ENCODE measurements at places on chromosomes 13 and 19.

DNA sequence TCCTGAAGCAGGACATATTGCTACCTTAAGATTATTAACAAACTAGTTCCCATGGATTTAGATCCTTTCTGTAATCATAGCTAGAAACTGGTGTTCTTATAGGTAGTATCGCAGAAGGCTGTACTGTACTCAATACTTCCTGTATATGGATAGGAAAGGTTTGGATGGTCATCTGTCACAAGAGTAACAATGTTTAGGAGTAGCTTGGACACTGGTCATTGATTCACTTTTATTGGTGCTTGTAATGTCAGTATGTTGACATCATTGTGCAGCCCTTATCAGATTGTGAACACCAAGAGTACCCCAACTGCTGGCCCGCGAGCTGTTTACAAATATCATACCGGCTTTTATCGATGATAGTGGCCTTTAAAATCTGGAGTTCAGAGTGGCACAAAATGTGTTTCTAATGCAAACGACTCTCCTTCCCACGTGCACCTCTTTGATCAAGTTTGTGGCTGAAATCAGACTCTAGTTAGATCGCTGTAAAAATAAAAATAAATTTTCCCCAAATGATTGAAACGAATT, 605 bp upstream of the CDK8 start:
- DNase-seq = no peak

DNA sequence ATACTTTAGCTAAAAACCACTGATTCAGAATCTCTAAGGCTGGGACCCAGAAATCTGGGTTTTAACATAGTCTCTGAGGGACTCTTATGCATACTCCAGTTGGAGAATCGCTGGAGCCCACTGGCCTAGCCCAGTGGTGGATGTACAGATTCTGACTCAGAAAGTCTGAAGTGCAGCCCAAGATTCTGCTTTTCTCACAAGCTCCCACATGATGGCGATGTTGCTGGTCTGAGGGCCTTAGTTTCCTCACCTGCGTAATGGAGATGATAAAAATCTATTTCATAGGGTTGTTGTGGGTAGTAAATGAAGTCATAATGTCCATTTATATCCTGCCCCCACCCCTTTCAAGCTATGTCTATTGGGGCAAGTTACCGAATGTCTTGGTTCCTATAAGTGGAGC, 7.7 kb upstream of the CDADC1 start:
- peak; percentile 52 for DNase-seq

DNA sequence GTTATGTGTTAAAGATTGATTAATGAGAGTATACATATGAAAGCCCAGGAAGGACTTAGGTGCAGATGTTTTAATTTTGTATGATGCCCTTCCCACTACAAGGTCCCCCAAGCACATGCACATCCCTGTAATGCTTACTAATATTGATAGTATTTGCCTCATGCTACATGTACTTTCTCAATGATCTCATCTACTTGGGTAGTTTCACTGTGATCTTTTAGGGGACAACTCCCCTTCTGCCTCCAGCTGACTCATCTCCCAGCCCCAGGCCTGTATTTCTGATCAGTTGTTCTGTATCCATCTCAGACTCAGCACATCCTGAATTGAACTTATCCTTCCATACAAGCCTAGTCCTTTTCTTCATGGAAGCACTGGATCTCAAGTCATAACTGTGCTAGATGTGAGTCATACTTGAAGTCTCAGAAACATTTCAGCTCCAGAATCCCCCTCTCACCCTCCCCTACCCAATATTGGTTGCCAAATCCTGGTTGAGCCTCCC, 49.4 kb upstream of the INTS6 start:
- DNase-seq = no peak

GRCh38 chr13:111347438-111347837, 27.0 kb downstream of the TEX29 start:
- DNase-seq = no peak

- no peak for DNase-seq
These were observed 129.7 kb downstream of the KDM4B start for GRCh38 chr19:5098646-5099045.

DNA sequence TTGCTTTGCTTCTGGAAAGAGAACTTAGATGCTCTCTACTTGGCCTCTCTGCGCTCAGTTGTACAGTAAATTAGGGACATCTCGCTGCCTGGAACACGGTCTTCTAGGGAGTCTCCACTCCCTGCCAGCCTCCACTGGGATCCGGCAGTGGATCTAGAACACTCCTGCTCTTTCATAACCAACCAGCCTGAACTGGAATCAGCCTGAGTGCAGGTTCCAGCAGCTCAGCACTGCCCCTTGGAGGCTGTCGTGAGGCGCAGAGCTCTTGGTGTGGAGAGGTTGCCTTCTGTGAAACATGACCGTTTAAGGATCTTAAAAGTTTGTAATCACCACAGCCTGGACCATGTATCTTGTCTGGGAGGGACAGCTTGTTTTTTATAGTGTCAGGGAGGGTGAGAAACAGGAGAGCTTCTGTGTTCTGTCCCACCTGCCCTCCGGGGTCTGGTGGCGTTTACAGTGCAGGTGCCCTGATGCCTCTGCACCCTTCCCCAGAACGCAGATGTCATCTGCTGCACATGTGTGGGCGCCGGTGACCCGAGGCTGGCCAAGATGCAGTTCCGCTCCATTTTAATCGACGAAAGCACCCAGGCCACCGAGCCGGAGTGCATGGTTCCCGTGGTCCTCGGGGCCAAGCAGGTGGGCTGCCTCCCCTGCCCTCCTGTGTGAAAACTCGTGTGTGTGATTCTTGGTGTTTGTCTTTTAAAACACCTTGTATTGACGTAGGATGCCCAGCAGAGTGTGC, 24.8 kb downstream of the UPF1 start:
- peak; percentile 30 for DNase-seq

DNA sequence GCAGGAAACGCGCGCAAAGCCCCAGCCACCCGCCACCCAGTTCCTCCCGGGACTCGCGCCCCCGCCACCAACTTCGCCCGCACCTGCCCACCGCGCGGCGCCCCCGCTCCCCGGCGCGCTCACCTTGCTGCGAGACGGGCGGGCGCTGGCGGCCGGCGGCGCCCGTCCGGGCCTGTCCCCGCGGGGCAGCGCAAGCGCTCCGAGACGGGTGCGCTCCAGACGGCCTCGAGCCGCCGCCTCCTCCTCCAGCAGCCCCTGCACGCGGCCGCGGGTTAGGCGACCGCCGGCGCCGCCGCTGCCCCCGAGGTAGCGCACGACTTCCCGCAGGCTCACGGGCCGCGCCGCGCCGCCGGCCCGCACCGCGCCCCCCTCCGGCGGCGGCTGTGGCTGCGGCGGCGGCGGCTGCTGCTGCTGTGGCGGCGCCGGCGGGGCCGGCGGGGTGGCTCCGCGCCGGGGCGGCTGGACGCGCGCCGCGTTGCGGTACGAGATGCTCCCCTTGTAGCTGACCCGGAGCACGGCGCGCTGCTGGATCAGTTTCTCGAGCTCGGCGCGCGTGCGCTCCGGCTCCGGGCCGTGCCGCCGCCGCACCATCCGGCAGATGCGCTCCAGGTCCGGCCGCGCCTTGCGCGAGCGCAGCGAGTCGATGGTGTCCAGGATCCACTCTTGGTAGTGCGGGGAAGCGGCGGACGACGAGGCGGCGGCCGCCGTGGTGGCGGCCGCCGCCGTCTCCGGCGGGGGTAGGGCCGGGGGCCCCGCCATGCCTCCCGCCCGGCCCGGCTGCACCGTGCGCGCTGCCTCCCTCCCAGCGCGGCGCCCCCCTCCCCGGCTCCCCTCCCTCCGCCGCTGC, 666 bp downstream of the SAMD1 start:
- peak; percentile 58 for DNase-seq

DNA sequence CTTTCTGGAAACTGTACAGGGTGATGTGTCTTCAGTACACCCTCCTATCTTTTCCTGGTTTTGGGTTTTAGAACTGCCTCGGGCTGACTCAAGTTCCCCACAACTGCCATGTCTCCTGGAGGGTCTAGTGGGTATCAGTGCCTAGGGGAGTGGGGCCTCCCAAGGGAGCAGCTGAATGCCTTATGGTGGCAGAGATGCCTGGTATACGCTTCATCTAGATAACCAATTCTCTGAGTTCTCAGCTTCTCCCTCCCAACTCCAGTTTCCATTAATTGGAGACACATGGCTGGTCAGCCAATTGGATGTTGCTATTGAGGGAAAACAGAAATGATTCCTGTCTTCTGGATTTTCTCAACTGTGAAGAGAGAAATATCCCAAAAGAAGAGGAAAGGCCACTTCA, 12.8 kb downstream of the ZNF439 start:
- no peak for DNase-seq

GRCh38 chr19:33358408-33358807, 15.1 kb upstream of the CEBPG start:
- no peak for DNase-seq

- peak; percentile 39 for DNase-seq
These were observed 10.2 kb upstream of the JSRP1 start for GRCh38 chr19:2266183-2266993.

DNA sequence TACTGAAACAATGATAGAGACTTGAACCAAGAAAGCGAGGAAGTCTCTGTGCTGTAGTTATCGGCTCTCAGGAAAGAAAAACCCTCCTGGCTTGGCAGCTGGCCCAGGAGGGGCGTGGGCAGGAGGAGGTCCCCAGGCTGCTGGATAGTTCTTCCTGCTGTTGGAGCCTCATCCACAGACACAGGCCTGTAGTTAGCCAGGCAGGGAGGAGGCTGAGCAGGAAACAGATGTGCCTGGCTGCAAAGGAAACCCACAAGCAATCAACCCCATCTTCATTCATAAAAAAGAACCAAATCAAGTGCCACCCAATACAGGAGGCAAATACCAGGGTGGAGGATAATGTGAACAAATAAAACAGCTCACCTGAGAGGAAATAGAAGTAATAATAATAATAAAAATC, 86.2 kb downstream of the IRS2 start:
- DNase-seq = peak; percentile 30

DNA sequence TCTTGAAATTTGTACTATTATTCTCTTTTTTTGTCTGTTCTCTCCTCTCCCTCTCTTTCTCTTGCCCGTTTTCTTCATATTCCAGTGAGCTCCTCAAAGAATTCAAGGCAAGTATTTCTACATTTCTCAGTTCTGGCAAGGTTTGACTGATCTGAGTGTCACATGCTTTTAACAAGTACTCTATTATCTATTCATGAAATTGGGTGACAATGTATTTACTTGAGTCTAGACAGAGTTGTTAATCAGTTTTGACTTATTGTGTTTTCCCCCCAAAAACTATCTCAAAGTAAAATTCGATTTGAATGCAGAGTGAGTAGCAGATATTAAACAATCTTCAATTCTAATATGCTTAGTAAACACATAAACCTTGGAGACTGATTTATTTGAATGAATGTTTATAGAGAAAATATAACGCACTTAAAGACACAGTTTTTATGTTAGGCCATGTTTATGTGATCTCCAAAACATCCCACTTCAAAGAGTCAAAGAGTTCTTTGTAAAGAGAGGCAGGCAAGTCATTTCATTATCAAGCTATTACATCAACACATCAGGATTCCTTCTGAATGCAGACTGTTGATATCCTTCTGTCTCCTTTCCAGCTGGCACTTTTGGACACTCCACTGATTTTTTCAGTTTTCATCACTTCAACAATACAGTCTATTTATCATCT, 166.6 kb downstream of the SLITRK6 start:
- DNase-seq = no peak

DNA sequence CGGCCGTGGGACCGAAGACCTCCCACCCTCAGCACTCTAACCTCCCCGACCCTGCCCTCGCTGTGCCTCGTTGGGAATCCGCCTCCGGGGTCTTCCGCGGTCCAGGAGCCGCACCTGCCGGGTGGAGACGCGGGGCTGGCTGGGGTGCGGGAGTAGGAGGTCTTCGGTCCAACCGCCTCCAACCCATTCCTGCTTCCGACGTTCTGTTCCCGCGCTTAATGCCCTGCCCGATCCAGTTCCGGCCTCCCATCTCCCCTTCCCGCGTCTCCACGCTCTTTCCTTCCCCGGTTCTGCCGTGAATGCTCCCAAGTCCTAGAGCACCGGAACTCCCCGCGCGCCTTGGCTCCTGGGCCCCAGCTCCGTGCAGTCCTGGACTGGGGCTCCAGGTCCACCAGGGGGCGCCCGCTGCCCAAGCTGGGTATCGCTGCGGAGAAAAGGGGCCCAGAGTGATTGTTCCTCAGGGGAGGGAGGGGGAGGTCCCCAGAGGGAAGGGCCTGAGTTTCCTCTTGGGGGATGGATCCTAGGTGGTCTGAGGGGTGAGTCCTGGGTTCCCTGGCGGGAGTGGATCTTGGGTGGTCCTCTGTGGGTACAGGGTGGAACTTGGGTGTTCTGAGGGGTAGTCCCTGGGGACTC, 14.1 kb upstream of the TNFSF9 start:
- peak; percentile 93 for DNase-seq

GRCh38 chr19:47157431-47158321, 27.0 kb downstream of the SAE1 start:
- DNase-seq = peak; percentile 49

- peak; percentile 74 for DNase-seq
These were observed 140.5 kb downstream of the SLC7A1 start for GRCh38 chr13:29454931-29455481.

GRCh38 chr19:46725036-46725820, 8.3 kb upstream of the PRKD2 start:
- DNase-seq = no peak

DNA sequence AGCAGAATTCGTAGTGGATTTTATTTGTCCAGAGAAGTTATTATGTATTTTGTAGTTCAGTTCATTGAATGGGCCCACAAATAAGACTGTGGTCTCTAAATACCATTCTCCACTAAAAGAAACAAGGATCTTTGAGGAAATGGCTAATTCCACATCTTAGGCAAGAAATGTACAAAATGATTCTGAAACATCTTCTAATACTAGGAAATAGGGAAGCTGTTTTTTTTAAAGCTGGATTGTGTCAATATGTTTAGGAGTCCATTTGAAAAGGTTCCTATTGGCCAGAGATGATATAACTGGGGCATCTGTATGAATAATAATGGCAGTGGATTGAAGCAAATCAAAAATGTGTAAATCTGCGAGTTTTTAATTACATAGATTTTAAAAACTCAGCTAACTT, 88.5 kb upstream of the SIAH3 start:
- DNase-seq = no peak

DNA sequence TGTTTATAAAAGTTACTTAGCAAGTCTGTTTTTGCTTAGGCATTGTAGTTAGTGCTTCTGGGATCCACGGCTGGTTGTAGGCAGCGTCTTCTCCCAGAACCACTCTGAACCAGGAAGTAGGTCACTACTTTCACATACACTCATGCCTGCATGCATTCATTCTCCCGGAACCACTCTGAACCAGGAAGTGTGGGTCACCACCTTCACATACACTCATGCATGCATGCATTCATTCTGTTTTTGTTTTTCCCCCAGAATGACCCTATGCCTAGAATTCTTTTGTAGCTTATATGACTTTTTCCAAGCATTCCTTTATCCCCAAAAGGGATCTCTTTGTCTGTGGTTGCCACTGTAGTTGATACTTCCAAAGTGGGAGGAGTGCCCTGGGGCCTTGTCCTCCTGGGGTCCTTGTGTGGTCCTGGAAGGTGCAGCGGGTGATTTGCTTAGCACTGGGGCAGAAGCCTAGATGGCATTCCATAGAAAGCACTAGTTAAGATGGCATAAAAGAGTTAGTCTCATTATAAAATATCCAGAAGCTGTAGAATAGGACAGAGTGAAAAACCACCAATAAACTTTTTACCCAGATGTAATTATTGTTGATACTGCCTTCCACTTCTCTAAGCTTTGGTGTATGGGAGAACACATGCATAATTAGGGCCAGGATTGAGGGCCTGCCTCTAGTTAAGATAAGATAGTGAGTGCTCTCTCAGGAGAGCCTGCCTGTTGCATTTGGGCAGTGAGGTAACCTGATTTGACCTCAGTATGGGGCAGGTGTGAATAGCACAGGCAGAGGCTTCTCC, 68.6 kb upstream of the TEX29 start:
- no peak for DNase-seq

GRCh38 chr13:78054157-78054556, 135.5 kb upstream of the EDNRB start:
- no peak for DNase-seq

GRCh38 chr13:37934339-37935191, 65.0 kb upstream of the TRPC4 start:
- DNase-seq = no peak

Data from PC-3 (cell line).